ENCODE measurements at places on chromosomes 12 and 14.

GRCh38 chr12:58894040-58894439 is 26.3 kb downstream of the LRIG3 start:
- DNase-seq = no peak

- DNase-seq = no peak
Observed at GRCh38 chr14:53882684-53883083, 73.9 kb downstream of the BMP4 start.

- DNase-seq = no peak
Observed at GRCh38 chr12:15049461-15050153, 76.8 kb downstream of the PDE6H start.

GRCh38 chr12:80892597-80893445 is 44.9 kb downstream of the LIN7A start:
- DNase-seq = no peak

DNA sequence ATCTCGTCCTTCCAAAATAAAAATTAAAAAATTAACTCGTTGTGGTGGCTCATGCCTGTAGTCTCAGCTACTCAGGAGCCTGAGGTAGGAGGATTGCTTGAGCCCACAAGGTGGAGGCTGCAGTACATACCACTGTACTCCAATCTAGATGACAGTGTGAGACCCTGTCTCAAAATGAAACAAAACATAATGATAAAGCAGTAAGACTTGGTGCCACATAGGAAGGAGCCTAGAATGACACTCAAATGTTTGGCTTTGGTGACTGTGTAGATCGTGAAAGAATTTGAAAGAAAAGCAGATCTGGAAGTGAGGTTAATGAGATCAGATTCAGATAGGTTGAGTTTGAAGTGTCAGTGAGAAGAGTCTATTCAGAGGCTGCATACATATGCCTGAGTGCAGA is 150.1 kb upstream of the ATP2B1 start:
- DNase-seq = no peak

- DNase-seq = no peak
Observed at GRCh38 chr12:120061575-120062214, 54.9 kb downstream of the RAB35 start.

DNA sequence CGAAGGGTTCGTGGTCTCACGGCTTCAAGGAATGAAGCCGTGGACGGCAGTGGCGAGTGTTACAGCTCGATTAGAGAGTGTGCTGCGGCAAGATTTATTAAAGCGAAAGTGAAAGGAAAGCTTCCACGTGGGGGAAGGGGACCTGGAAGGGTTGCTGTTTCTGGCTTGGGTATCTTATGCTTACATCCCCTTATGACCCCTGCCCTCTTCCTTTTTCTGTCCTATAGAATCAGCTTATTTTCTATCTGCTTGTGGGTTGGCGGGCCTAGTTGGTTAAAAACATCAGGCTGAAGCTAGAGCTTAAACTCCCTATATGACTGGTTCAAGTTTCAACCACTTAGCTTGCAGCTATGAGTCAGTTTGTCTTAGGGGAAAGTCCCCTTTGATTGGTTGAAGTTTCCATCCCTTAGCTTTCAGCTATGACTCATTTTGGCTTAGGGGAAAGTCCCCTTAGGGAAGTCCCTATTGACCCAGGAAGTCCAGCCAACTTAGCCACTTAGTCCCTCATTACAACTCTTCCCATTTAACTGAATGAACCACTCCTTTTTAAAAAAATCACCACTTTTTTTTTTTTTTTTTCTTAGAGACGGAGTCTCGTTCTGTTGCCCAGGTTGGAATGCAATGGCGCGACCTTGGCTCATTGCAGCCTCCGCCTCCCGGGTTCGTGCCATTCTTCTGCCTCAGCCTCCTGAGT is 1494.7 kb upstream of the TMEM132C start:
- DNase-seq = no peak

DNA sequence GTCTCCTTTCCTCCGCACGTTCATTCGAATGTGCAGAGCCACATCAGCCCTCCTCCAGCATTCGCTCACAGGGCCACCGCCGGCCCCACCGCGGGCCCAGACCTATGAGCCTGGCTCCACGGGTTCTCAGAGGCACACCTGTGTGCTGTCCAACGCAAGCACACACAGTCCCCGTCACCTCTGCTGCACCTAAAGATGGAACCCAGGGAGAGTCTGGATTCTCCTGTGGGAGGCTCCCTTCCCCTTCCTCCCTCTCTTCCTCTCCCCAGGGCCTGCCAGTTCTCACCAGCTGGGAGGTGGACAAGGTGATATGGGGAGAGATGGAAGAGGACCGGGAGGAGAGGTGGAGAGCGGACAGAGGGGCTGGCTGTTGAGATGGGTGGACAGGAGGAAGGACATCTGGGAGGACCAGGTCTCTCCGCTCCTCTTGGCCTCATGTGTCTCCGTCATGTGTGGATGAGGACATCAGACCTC is 4.9 kb upstream of the AQP6 start:
- DNase-seq = no peak

DNA sequence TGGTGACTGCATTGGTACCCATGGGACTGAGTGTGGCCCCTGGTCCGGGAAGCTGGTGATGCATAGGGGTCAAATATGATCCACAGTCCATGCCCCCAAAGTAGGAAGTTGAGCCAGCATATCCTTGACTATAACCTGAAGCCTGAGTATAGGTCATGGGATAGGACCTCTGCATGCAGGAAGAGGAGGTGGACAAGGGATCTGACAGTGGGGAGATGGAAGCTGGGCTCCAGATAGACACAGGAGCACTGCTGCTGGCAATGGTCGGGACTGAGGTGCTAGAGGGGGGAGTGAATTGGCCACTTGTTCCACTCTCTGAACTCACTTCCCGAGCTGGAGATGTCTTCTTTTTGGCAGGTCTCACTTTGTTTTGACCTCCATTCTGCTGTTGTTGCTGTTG is 8.4 kb downstream of the OTX2 start:
- DNase-seq = no peak

DNA sequence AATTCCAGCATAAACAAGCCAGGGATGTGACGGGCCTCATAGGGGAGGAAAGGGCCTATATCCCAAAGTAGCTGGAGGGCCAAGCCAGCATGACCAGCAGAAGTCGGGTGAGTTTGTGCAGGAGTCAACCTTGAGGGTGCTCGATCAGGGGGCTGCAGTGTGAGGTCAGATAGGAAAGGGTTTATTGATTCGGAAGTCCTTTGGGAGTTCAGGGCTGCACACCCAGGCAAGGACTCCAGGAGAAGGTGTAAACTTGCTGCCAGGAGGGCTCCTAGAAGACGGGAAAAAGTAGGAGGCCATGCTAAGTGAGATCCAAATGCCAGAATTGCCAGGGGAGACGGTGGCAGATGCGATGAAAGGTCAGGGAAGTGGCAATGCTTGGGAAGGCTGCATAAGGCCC is 3.4 kb upstream of the OAS2 start:
- no peak for DNase-seq

GRCh38 chr12:127081058-127081457 is 1185.9 kb upstream of the TMEM132C start:
- no peak for DNase-seq

DNA sequence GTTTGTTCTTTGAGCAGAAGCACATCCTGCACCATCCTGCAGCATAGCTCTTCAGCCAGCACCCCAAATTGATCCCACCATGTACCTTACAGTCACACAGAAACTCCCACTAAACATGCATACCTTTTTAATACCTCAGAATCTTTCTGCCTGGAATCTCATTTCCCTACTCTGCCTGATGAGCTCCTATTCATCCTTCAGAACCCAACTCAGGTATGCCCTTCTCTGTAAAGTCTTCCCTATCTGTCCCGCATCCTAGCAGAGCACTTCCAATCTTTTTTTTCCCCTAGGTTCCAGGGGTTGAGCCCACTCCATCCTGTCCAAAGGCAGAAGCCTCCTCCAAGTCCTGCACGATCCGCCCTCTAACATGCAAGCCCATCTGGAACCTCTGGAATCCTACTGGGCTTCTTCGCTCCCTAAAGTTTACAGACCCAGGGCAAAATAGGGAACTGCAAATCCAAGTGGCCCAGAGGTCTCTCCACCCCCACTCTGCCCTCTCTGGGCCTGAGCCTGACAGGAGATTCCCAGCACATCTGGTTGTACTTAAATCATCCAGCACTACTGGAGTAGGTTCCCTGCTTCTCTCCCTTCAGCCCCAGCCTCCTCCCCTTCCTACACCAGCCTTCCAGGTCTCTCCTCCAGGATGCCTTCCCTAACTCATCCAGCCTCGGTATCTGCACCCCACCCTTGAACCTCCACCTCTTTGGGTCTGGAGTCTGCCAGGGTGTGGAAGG is 4.1 kb upstream of the FIGNL2 start:
- no peak for DNase-seq

DNA sequence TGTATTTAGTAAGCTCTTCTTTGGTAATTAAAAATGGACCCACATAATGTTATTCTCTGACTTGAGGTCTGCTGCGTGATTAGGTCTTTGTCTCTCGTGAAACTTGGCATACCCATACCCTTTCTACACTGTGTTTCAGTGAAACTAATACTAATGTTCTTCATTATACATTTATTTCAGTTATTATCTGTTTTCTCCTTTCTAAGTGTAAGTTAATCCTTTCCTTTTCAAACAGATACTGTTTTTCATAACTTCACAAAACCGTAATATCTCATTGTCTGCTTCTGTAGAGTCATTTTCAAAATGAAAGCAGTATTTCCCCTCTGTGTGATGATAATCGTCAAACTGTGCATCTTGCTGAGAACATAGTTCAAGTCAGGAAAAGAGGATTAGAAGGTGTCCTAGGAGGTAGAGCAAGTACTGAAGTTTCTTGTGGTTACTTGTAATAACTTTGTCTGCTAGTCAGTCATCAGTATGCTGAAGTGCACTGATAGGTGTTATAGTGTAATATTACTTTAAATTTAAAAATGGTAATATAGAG is 15.9 kb downstream of the PYROXD1 start:
- no peak for DNase-seq

Measured in GM12892 (cell line).